ENCODE measurements at places on chromosomes 7 and 10. TPM values are rescaled to one million over a fixed set of nuclear protein-coding genes. Genes with fewer than 3 reads are reported as not detected.

HPS1 gene
- total RNA-seq: 53.2 TPM

AGK gene
- 21.2 TPM for total RNA-seq

P4HA1 gene
- 33.3 TPM for total RNA-seq

SLC26A3 gene
- not detected for total RNA-seq

ASB4 gene
- total RNA-seq: 0.24 TPM

ZNF488 gene
- total RNA-seq: not detected

IFIT1B gene
- total RNA-seq: 1.1 TPM

GRCh38 chr7:3559278-3559677 lies 258.2 kb downstream of the SDK1 start:
- no peak for DNase-seq

GRCh38 chr7:96441436-96442084 lies 119.7 kb upstream of the SLC25A13 start:
- DNase-seq: no peak

- no peak for DNase-seq
Measured at GRCh38 chr7:130216025-130216424, 8.4 kb downstream of the SSMEM1 start.

- peak; percentile 89 for DNase-seq
Measured at GRCh38 chr10:33336582-33337325, 2.3 kb upstream of the NRP1 start.

GRCh38 chr10:104415526-104416165 lies 62.0 kb downstream of the CFAP58 start:
- DNase-seq: no peak

- no peak for DNase-seq
Measured at GRCh38 chr10:133088956-133089800, 1.5 kb downstream of the ADGRA1 start.

GRCh38 chr10:86956848-86957448 lies 467 bp downstream of the MMRN2 start:
- DNase-seq: peak; percentile 44

DNA sequence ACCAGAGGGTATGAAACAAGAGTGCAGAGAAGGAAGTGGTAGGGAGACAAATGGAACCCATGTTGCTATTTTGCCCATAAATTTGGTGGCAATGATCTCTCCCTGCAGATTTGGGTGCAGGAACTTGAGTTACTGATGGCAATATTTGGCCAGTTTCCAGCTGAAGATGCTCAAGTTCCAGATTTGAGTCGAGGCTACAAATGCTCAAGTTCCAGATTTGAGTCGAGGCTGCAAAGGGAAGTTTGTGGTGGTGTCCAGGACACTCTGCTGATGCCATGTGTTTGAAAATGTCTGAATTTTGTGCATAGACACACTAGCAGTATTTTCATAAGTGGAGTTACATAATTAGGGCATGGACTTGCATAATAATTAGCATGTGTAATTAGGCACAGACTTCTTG lies 40.8 kb downstream of the TBXAS1 start:
- DNase-seq: no peak

DNA sequence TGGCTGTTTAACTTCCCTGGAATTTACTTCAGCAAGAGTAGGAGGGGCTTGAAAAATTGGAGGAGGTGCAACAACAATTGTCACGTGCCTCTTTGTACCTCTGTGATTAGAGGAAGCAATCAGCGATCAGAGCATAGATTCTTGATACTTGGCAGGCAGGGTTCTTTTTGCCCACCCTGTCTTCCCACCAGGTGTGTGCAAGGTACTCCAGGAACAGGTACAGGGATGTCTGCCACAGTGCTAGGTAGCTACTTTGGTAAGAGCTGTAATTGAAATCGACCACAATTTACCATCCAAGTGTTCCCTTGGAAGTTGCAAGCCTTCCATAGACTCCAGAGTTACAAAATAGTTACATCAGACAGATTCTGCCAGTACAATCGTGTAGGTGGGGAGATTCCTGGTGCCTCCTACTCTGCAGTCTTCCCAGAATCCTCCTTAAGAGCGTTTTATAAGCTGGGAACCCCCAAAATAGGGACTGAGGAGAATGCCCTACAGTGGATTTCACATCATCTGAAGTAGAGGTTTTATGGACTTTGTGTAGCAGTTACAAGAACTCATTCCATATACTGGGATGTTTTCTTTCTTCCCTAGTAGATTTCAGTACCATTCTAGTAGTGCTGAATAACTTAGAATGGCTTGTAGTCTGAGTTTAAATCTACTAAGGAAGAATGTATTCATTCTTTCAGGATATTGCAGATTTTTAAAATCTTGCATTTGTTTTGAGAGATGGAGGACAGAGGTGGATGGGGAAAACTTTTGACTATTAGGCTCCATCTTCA lies 101.9 kb downstream of the EXOC4 start:
- no peak for DNase-seq

- DNase-seq: no peak
Measured at GRCh38 chr7:47751043-47751442, 169.1 kb upstream of the TNS3 start.

DNA sequence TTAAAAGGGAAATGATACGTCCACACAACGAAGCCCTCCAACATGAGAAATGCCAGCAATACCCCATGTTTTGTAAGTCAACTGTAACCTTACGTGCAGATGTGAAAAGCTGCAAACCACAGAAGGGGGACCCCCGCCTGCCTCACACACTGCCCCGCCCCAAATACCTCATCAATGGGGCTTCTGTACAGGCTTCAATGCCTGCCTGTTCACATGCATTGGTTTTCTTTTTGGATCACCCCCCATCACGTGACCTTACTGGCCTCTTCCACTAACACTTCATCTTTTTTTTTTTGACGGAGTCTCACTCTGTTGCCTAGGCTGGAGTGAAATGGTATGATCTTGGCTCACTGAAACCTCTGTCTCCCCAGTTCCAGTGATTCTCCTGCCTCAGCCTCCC lies 224.0 kb downstream of the TNS3 start:
- no peak for DNase-seq

- DNase-seq: no peak
Measured at GRCh38 chr7:157792241-157793086, 455.7 kb downstream of the DNAJB6 start.

DNA sequence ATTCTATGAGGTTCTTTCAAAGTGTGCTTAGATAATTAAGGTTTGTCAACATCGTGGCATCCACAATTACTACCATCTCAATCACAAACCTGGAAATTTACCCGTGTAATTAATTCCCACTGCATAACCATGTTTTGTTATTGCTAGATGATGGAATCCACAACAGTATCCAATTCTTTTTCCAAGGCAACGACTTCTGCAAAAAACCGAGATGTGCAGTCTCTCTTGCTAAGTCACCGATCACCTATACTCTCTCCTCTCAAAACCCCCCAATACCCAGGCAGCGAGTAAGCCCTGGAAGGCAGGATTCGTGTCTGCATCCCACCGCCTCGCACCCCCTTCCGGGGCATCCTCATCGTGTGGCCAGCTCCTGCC lies 678 bp upstream of the EIF4H start:
- DNase-seq: no peak

DNA sequence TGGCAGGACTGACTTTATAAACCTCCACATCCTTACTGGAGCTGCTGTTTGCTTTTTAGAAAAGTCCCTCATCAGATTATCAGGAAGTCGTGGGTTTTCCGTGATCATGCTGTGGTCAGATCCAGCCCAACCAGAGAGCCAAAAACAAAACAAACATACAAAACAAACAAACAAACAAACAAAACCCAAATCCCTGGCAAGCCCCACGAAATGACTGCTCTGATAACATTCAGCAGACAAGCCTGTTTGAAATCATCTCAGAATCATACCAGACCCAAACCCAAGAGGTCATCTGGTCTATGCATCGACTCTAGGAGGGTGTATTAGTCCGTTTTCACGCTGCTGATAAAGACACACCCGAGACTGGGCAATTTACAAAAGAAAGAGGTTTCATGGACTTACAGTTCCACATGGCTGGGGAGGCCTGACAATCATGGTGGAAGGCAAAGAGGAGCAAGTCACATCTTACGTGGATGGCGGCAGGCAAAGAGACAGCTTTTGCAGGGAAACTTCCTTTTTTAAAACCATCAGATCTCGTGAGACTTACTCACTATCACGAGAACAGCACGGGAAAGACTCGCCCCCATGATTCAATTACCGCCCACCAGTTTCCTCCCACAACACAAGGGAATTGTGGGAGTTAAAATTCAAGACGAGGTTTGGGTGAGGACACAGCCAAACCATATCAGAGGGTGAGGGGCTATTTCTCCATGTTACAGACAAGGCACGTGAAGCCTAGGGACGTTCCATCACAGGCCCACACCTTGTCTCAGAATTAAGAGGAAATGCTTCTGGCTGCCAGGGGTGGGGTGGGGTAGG lies 85.7 kb downstream of the PARP12 start:
- no peak for DNase-seq

DNA sequence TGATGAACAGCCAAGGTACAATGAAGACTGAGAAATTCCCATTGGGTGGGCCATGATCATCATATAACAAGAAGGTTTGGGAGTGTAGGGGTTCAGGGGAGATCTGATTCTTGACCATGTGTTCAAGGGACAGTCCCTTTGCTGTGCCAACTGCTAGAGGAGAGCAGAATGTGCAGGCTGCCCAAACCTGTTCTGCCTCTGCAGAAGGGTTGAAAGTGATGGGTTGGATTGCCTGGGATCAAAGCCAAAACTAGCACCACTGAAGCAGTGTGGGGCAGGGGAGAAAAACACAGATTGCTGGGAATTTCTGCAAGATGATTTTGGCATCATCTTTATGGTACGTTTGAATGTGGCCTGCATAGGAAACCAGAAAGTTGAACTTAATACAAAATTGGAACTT lies 303.9 kb downstream of the OTUD1 start:
- no peak for DNase-seq

DNA sequence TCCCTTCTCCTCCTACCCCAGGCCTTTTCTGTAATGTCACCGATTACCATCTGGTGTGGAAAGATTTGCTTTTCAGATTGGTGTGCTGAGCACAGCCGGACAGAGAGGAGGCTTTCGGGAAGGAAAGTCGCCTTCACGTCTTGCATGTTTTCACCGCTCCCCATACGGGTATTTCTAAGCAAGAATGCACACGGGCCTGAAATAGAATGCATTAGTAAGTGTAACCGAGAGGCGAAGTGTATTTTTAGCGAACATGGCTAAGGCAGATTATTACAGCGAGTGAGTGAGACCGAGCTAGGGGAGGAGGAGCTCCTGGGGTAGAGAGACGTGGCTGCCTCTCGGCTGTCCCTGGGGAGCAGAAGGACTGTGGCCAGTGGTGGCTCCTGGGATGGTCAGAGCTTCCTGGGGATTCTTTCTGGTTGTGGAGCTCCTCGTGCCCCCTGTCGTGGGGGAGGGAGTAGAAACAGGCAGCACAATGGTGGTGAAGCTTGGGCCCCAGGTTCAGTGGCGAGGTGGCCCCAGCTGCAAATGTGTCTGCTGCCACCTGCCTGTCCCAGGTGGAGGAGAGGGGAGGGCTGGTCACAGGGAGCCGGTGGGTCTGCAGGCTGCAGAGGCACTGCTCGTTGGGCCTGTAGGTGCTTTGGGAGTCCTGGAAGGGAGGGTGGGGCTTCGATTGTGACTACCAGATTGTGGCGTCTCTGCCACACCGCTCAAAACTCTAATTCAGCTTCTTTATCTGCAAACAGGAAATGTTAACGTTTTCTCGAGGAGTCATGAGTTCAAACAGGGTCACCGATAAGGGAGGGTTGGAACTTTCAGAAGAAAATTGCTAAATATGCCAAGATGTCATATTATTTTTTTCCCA lies 135.8 kb downstream of the CAMK1D start:
- DNase-seq: peak; percentile 75

DNA sequence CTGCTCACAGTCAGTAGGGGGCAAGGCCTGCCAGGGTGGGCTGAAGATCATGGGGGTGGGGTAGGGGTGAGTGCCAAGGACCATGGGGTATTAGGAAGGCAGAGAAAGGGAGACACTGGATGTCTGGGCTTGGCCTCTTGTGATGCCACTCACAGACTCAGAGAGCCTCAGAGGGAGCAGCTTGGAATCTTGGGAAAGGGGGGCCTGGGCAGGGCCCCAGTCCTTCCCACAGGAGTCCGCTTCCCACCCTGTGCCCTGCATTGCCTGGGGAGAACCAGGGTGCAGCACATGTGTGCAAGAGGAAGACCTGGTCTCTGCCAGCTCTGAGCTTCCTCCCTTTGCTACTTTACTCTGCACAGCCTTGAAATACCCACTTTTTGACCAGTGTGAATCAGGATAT lies 4.3 kb downstream of the ADCY1 start:
- DNase-seq: peak; percentile 47

DNA sequence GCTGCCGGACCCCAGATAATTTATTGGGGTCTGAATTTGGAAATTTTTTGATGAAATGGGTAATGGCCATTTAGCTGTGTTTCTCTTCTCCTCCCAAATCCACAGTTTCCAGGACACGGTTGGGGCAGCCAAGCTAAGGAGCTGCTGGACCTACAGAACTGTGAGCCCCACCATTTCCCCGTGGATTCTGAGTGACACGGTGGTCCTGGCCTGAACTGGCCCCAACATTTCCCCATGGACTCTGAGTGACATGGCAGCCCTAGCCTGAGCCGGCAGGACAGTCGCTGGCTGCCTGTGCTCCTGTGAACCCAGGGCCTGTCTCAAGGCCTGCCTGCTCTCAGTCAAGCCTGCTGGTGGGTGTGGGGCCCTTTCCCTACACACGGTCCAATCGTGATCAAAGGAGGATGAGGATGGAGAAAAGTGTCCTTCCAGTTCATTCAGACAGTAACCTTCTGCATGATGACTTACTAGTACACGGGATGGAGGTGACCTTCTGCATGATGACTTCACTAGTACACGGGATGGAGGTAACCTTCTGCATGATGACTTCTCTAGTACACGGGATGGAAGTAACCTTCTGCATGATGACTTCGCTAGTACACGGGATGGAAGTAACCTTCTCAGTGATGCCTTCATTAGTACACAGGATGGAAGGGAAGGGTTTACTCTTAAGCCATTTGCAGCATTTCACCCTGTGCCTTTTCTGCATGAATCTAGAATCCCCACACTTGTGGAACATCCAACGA lies 359.9 kb downstream of the GLRX3 start:
- peak; percentile 40 for DNase-seq

GRCh38 chr10:98012644-98013043 lies 17.8 kb downstream of the CRTAC1 start:
- no peak for DNase-seq

Measured in posterior vena cava (tissue), 2 donors.